Astrocyte of the cerebellum (primary cell): ENCODE measurements at places on chromosomes 3 and 15.

DNA sequence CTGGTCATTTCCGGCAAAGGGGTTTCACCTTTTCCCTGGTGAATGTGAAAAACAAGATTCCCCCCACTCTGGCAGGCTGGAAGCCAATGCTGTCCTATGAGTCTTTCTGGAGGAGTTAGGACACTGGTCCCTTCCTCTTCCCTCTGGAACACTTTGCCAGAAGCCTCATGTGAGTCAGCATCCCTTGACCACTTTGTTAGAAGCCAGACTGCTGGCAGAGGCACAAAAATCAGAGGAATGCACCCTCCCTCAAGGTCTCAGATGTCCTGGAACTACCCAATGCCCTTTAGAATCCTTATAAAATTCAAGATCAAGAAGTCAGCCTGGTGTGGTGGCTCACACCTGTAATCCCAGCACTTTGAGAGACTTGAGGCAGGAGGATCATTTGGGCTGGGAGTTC lies 26.6 kb downstream of the ITGB5 start:
- peak; percentile 97 for DNase-seq

- DNase-seq = no peak
Observed at GRCh38 chr15:65646486-65646885, 24.7 kb downstream of the SLC24A1 start.

DNA sequence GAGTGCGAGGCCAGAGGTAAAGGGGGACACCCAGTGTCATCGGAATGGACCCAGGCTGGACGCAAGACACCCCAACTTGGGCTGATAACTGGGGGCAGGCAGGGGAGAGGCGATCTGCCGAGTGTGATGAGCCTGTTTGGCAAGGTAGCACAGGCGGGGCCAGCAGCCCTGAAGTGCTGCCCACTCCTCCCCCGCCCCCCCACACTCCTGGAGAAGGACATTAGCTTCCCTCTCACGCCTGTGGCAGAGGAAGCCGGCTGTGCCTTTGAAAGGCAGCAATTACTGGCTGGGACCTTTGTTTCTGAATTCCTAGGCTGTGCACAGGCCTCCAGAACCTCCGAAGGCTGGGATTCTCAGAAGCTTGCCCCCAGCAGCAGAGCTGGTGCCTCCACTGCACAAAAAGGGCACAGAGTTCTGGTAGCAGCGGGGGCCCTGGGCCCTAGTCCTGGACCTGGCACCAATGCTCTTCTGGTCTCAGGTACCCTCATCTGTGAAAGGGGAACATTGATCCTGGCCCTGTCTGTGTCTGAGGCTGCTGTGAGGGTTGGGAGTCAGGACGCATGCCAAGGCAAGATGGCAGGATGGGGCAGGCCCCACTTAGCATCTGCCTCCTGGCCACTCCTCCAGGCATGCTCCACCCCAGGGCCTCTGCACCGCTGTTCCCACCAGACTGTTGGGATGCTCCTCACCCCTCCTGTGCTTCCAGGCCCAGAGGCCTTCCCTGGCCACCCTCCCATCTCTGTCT lies 28.6 kb downstream of the IQSEC1 start:
- no peak for DNase-seq

DNA sequence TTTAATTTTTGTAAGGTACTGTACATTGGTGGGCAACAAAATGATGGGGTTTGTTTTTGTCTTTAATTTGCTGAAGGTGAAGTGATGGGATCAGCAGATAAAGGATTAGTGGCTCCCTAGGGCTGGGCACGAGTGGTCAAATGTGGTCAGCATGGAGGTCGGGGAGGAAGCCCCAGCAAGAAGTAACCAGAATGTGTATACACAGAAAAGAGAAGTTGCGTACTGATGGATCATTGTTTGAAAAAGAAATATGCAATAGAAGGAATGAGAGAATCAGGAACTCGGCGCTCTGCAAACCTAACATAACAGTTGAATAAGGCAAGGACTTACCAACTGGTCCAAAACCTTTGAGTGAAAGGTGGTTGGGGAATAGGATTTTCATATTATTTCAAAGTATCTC lies 1.5 kb downstream of the TMOD2 start:
- no peak for DNase-seq

DNA sequence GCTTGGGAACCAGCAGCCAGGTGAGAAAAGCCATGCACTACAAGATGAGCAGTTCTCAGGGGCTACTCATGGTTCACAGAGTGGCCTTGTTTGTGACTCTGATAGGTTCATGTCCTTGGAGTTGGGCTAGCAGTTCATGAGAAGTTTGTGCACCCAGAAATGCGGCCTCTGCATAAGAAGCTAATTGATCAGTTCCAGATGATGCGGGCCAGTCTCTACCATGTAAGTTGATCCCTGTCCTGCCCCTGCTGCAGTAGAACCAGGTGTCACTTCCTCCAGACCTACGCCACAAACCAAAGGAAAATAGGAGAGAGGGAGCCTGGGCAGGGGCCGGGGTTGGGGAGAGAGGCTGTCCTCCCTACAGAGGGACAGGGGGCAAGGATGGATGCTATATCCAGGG lies 27.2 kb upstream of the MANF start:
- no peak for DNase-seq

DNA sequence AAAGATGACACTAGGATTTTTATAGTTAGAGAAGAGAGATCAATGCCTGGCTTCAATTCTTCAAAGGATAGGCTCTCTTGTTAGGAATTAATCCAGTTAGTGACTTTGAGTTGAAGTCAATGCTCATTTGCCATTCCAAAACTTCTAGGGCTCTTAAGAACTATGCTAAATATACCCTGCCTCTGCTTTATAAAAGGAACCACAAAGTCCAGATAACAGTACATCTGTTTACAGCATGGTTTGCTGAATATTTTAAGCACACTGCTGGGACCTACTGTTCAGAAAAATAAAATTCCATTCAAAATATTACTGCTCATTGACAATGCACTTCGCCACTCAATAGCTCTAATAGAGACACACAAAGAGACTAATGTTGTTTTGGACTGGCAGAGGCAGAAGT lies 786.6 kb upstream of the DPPA4 start:
- DNase-seq = no peak

DNA sequence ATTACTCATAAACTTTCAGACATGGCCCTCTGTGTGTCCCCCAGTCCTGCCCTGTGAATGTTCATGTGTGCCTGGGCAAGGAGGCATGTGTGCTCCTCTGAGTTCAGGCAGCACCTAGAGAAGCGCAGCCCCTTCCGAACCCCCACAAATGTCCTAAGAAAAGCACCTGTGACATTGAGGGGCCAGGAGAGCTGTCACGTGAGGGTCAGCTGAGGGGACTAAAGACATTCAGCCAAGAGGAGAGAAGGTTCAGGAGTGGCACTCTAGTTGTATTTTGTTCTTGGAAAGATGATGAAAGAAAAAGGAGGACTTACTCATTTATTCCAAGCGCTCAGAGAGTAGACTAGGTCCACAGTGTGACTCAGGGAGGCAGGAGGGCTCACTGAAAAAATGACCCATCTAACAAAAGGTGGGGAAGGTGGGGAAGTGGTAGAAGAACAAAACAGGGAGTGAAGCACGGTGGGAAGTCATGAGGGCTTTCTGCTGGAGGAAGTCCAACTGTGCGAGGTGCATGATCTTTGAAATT lies 28.1 kb upstream of the ELP6 start:
- DNase-seq = no peak

- DNase-seq = no peak
Observed at GRCh38 chr3:46675426-46675825, 18.1 kb downstream of the ALS2CL start.

- peak; percentile 57 for DNase-seq
Observed at GRCh38 chr3:43866529-43867353, 176.0 kb downstream of the ABHD5 start.

DNA sequence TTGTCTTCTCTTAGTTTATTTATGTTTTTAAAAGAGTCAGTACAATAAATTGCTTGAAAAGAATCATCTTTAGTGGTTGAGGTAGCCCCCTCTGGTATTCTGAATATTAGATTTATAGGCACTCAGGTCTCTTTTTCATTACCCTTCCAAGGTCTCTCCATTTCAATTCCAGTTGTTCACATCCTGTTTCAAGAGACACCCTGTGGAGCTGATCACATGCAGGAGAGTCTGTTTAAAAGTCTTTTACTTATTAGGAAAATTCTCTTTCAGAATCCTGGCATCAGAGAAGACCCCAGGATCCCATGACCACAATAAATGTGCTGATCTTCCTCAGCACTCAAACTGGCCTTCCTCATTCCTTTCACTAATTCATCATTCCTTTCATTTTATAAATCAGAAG lies 195.7 kb downstream of the ZIC4 start:
- DNase-seq = peak; percentile 27

DNA sequence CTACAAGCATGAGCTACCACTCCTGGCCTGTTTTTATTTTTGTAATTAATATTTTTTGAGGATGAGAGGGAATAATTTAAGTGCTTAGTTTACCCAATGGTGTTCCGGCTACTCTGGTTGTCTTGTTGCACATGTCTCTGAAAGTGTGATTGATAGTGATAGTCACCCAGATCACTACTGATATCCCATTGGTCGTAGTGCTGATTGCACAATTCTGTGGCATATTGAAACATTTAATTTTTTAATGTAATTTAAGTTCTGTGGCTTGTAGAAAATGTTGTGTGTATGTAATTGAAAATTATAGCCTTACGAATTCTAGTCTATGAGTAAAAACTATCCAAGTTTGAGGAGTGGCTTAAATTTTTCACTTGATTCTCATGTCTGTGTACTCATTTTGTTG lies 11.9 kb downstream of the ARIH2 start:
- no peak for DNase-seq

DNA sequence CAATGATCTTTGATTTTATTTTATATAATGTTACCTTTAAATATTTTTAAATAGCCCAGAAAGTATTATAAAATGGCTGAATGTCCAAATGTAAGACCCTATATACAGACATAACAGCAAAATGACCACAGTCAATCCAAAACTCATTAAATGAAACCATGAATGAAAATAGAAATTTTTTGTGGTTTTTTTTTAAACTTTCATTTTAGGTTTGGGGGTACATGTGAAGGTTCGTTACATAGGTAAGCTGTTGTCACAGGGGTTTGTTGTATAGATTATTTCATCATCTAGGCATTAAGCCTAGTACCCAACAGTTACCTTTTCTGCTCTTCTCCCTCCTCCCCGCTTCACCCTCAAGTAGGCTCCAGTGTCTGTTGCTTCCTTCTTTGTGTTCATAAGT lies 108.8 kb downstream of the FAIM start:
- DNase-seq = no peak

DNA sequence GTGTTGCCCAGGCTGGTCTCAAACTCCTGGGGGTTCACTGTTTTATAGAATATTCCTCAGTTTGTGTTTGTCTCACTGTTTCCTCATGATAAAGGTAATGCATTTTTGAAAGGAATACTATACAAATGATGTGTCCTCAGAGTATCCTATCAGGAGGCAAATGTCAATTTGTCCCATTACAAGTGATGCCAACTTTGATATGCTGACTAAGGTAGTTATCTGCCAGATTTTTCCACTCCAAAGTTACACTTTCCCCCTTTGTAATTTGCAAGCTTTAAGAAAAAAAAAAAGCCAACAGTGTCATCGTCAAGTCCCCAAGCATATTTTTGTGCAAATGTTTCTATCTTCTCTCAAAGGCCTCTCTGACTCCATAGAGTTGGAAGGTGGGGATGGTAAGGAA lies 9.0 kb downstream of the EIF5A2 start:
- no peak for DNase-seq

DNA sequence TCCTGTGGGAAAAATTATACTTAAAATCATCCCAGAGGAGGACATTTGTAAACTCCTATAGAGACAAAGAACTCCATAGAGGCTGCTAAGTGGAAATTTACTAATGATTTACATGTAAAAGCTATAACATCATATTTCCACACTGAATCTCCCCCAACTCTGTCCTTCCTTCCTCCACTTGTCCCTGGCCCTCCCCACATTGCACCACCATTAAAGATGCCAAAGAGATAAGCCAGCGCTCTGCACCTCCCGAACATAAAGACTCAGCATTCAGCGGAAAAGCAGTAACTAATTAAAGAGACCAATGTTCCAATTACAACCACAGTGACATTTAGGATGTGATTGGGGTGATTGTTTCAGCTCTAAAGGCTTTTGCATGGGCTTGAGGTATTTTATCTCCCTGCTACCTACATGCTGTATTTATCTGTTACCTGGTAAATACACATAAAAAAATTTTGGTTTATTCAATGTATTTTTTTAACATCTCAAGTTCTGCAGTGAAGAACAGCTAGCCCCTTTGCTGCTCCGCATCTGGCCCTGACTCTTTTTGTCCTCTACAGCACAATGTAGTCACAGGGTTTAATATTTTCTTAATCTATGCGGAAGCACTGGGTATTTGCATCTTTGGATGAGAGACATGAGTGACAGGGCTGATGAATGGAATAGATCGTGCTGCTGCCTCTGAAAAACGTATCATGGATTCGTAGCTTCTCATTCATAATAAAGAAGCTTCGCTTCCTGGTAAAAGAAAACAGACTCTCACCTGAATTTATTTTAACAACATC lies 35.3 kb upstream of the B3GNT5 start:
- no peak for DNase-seq
